ENCODE measurements at places on chromosomes 6 and 20. TPM values are rescaled to one million over a fixed set of nuclear protein-coding genes. Genes with fewer than 3 reads are reported as not detected.

DNA sequence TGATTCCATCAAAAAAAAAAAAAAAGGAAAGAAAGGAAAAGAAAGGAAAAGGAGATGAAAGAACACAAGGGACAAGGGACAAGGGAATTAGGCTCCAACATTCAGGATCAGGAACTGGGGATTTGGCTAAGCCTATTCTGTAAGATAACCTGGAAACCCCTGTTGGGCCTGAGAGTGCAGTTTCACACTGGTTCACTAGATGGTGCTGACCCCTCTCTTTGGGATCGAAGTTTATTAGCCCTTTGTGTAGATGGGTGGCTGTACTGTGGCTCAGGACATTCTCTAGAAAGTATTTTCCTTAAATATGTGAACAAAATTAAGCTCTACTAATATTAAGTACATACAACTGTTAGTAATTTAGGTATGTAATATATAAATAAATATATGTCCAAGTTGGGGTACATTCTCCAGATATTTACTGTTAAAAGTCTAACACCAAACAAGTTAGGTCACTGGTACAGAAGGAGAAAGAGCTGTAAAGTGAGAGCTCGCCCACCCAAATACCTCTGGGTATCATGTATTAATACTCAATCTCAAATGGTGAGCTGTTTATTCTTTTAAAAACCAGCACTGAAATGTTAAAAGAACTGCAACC, 6.3 kb downstream of the OR2A4 start:
- DNase-seq: peak; percentile 62

- no peak for DNase-seq
Measured at GRCh38 chr6:119352001-119352400, 2.4 kb upstream of the MAN1A1 start.

DNA sequence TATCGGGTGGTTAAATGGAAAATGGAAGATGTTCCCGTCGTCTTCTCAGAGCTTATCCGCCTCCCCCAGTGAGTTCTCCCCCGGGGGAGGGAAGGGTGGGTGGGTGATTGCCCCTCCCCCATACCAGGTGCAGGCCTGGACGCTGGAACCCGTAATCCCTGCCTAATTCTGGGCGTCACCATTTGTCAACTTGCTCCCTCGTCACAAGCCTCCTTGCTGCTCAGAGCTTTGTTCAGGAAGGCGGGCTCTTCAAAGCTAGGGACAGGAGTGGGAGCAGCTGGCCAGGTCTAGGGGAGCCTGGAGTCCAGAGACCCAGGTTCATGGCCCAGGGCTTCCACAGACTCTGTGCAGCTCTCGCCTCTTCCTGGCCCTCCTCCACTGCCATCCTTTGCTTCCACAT, 25.6 kb downstream of the CDH22 start:
- no peak for DNase-seq

DNA sequence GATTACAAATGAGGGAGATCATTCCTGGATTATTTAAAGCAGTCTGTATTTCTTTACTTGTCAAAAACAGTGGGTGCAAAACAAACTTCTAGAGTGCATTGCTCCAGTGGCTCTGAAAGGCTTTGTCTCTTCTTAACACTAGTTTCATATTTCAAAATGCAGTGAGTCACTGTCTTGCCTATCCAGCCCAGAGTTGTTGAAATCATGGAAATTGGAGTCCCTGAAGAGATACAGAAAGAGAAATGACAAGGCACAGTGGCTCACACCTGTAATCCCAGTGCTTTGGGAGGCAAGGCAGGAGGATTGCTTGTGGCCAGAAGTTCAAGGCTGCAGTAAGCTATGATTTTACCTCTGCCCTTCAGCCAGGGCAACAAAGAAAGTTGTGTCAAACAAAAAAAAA, 11.3 kb downstream of the SLC2A12 start:
- no peak for DNase-seq

DNA sequence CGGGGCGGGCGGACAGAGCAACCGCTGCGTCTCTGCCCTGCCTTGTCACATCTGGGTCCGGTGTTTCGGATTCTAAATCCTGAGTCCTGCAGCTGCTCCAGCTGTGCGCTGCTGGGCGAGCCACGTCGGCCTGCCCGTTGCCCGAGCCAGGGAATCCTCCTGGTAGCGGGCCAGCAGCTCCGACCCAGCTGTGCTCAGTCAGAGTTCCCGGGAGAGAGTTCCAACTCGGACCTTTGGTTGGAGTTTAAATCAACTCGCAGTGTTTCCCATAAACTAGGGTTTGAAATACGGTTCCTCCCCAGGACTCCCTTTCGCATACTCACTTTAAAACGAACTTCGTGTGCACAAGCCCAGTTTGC, 315 bp upstream of the PDE10A start:
- no peak for DNase-seq

DNA sequence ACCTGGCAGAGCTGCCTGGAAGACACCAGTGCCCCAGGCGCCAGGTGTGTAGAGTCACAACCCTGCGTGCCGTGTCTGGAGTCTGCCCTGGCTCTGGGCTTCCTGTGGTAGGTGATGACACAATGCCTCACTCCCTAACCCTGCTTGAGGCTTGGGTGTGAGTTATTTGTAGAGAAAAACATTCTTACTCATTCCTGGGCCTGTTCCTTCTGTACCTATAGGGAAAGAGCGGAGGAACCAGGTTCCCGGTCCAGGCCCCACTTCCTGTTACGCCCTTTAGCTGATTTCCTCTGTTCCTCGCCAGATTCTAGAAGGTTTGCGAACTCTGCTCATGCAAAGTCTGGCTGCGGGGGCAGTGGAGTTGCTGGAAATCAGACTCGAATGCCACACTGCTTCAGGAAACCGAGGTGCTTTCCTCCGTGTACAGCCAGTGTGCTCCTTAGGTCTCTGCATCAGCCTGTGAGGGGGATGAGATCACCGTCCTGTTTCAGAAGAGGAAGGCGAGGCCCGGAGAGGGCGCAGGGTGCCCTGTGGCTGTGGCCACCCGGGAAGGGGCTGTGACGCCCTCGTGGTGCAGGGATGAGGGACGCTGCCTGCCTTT, 67.1 kb upstream of the DUSP22 start:
- DNase-seq: peak; percentile 82

- DNase-seq: no peak
Measured at GRCh38 chr6:16183187-16183664, 54.3 kb downstream of the MYLIP start.

- DNase-seq: no peak
Measured at GRCh38 chr6:40419946-40420728, 167.0 kb downstream of the LRFN2 start.

- peak; percentile 70 for DNase-seq
Measured at GRCh38 chr6:148760568-148761526, 14.0 kb downstream of the UST start.

- no peak for DNase-seq
Measured at GRCh38 chr6:65461121-65461520, 245.9 kb downstream of the EYS start.

GRCh38 chr20:23131766-23132165, 45.6 kb upstream of the CD93 start:
- no peak for DNase-seq

DNA sequence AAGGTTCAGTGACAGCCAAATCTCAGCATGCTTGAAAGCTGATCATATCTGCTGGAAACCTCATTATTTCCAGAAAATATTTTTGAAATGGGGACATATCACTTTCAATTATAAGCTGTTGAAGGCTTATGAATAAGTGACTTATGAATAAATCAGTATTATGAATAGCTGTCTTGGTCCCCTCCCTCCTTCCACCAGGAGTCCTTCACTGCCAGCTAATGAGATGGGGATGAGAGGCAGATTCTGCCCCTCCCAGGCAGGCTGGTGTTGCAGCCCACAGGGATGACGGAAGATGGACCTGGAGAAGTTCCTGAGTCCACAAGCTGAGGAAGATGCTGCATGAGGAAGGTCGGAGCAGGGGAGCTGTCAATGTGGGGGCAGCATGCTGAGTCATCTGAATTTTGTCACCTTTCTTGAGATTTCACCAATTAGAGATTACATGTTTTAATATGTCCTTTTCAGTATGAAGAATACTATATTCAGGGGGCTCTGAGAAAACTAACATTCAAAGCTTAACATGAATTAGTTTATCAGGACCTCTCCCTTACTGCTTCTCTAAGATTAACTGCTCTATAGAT, 112.2 kb downstream of the DTNBP1 start:
- no peak for DNase-seq

DNA sequence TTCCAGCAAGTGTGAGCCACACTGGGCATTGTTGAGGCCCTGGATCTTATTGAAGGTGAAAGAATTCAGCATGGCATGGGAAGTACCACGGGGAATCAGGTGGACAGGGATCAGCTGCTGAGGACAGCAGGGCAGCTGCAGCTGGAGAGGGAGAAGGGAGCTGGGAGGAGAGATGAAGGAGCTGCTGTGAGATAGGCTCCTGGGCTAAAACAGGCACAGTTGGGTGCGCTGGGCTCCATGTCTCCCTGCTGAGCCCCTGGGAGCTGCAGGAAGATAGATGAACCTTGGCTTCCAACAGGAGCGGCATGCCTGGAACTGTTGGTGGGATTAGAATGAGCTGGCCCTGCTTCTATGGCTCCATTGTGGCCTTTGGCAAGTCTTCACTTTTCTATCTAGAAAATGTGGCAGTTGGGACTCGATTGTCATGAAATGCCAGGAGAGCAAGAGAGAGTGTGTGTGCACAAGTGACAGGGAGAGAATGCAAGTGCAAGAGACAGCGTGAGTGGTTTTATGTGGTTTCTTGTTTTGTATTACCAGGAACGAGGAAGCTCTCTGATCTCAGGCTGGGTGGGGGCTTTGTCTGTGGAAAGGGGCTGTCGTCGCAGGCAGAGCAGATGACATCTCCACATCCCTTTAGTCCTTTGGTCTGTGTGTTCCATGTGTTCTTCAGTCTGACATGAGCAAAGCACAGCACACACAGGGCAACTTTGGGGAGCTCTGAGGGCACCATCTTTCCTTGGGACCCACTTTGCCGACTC, 20.4 kb downstream of the SNPH start:
- no peak for DNase-seq

DNA sequence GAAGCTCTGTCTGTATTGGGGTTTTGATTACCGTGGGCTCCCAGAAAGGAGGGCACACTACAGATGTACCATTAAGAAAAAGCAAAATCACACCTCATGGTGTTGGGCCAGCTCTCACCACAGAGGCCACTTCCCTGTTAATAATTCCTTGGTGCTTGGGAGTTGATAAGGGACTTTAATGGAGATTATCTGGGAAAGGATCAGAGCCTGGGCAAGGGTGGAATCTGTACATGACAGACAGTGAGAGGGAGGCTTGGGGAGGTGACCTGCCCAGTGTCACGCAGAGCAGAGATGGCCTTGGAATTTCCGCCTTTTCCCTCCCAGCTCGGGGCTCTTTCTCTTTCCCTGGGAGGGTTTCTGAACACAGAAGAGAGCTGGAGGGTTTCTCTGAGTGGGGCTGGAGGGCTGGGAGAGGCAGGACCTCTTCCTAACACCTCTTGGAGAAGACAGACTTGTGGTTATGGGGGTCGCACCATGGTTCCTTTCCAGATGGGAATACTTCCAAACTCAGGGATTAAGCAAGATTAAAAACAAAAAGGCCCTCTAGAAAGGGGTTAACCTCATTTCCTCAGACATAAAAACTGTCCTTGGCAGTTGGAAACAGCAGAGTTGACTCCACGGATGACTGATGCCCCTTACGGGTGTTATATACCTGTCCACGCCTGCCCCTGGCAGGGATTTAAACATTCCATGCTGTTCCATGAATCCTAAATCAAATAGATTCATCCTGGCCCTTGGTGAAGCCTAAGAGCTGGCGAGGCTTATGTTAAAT, 16.8 kb upstream of the KCNK16 start:
- DNase-seq: no peak

DNA sequence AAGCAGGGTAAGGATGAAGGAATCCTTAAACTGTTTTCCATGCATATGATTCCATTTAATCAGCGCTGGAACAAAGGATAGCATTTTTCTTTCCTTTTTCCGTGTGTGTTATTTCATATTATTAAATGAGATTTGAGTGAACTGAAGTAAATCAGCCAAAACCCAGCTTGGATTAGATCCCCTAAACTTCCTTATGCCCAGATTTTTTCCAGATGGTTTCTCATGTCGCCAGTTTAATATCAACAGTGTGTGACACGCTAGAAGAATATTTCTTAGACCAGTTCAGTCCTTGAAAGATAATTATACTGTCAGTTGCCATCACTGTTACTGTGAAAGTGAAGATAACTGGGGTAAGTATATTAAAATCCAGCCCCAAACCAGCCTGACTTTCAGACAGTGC, 1009.4 kb downstream of the KIF16B start:
- DNase-seq: no peak

- DNase-seq: no peak
Measured at GRCh38 chr20:3382836-3383235, 24.6 kb downstream of the DNAAF9 start.

DNA sequence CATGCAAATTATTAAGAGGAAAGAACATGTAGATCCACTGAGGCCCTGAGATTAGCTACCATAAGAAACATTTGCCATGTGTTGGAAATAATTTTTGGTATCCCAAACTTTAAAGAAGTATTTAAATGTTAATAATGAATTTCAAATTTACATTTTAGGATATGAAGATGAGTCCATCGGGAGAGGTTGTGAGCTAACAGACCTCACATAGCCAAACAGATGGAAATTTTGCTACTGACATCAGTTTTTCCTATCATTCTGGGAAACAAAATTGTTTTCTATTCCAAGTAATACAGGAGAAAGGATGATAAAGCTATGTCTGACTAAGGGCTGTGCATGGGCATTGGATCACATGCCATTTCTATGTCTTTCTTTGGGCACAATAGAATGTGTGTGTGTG, 809.6 kb downstream of the TENT5A start:
- no peak for DNase-seq

- DNase-seq: no peak
Measured at GRCh38 chr6:113782636-113783035, 74.5 kb upstream of the MARCKS start.

ARMH2 gene
- total RNA-seq: 0.40 TPM

PACSIN1 gene
- total RNA-seq: 0.51 TPM

POU5F1 gene
- not detected for total RNA-seq

BMP5 gene
- not detected for total RNA-seq

TTLL9 gene
- not detected for total RNA-seq

FOXP4 gene
- total RNA-seq: 11.0 TPM

RAET1G gene
- not detected for total RNA-seq

NKAIN2 gene
- total RNA-seq: not detected

MATN4 gene
- 0.74 TPM for total RNA-seq

VSX1 gene
- total RNA-seq: not detected

LY6G5C gene
- total RNA-seq: 1.6 TPM

LAMP5 gene
- not detected for total RNA-seq

ULBP1 gene
- total RNA-seq: 2.7 TPM

TASP1 gene
- 8.8 TPM for total RNA-seq

CLDN20 gene
- not detected for total RNA-seq

HLA-DOA gene
- 6.4 TPM for total RNA-seq

UBE2C gene
- 149 TPM for total RNA-seq

Measured in activated CD8-positive, alpha-beta T cell treated with anti-CD3 and anti-CD28 coated beads for 36 hours (primary cell).